Activated CD4-positive, CD25-positive, alpha-beta regulatory T cell (primary cell): ENCODE measurements at places on chromosomes 4 and X.

DNA sequence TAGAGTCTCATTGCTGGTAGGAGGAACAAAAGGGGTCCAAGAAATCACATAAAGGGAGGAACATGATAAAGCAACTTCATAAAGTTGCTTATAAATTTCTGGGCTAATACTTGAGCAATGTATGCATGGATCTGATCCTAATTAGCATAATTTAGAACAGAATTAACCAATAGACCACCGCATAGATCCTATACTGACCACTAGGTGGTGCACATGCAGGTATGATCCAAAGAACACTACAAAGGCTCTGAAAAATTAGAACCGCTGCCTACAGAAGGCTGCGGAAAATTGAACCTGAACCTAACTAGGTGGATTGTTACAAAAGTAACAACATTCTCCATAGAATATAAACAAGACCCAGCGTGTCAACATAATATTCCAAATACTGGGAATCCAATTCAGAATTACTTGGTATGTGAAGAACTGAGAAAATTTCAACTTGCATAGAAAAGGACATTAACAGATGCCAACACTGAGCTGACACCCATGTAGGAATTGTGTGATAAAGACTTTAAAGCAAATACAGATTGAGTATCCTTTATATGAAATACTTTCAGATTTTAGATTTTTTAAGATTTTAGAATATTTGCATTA is 23.3 kb downstream of the BRCC3 start:
- DNase-seq, result no peak

GRCh38 chr4:10608501-10609219 is 75.9 kb downstream of the CLNK start:
- no peak for DNase-seq

GRCh38 chr4:1989533-1990347 is 19.0 kb downstream of the NELFA start:
- no peak for DNase-seq

DNA sequence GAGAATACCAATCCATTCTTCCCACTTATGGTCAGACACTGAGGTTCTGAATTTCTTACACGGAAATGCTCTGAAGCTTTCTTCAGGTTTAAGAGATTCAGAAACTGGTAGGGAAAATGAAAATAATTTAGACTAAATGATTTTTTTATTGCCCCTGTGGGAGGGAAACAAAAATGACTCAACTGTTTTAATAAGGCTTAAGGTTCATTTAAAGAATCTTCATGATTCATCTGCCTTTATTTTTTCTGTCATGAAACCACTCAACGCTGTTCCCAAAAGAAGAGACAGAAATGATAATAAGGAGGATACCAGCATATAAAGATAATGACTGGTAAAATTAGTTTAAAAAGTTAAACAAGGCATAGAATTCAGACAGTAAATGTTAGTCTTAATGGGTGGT is 39.3 kb upstream of the FAM47B start:
- DNase-seq, result no peak

GRCh38 chr4:180828455-180829018 is 1414.7 kb upstream of the TENM3 start:
- DNase-seq, result no peak

DNA sequence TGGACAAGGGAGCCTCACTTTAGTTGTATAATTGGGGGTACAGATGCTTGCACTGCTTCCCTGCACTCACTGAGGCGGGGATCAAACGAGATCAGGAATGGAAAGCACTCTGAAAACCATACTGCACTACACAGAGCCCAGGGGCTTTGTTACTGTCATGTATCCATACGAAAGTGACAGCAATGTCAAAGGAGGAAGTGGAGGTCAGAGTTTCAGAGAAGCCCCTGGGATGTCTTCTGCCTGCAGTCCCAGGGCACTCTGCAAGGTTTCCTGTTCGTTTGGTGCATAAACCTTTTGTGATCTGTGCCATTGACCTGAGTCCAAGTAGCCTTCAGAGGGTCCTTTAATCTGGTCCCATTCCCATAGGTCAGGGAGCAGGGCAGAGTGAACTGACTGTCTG is 31.2 kb downstream of the RNF175 start:
- no peak for DNase-seq

- no peak for DNase-seq
These were observed 149.5 kb downstream of the GC start for GRCh38 chr4:71634364-71634763.

- no peak for DNase-seq
These were observed 99.3 kb upstream of the GRIA3 start for GRCh38 chrX:123084797-123085196.

DNA sequence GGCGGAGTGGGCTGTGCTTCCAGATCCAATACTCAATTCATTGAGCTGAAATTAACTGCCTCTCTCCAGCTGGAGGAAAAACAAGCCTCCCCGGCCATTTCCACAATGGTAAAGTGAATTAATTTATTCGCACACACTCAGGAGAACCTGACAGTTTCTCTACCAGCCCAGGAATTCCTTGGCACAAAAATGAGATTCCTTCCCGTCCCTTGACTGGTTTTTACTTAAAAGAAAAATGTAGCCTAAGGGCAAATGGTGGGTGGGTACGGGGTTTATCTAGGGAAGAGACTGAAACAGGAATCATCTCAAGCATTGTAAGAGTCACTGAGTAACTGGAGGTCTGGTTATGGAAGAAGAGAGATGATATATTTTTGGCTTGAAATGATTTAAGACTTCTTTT is 102.7 kb downstream of the VCX3A start:
- DNase-seq, result no peak

- DNase-seq, result no peak
These were observed 37.8 kb downstream of the UGT8 start for GRCh38 chr4:114636192-114636935.

DNA sequence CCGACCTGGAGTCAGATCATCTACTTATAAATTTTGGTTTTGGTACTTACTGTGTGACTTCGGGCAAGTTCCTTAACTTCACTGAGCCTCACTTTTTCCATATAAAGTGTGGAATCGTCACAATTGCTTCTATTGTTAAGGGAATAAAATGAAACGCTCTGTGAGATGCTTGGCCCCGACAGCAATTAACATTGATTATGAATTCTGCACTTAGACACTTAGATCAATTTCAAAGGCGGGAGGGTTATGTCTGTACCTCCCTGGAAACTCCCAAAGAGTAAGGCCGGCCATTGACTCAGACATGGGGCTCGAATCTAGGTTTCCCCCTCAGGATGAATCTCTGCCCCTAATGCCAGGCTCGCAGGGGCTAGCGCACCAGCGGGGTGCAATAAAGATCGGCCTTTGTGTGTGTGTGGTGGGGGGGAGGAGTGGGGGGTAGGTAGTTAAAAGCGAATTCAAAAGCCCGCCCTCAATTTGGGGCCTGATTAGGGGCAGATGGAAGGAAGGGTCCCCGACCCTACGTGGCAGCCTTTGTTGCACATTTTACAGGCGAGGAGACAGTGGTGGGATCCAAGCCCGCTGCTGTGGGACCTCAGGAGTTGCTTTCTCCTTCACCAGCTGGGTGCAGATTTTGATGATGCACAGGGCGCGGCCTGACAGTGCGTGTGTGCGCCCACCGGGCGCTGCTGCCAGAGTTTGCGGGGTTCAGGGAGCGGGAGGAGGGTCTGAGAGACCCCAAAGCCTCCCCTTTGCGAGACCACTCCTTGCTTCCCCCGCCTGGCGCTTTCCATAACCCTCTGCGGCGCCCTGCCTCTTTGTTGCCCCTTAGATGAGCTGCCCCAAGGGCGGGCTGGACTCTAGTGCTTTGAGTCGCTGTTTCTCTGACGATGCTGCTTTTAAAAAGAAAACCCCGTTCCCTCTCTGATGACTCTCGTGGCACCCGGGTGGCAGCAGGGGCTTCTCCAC is 9.6 kb downstream of the MSX1 start:
- DNase-seq, result no peak

DNA sequence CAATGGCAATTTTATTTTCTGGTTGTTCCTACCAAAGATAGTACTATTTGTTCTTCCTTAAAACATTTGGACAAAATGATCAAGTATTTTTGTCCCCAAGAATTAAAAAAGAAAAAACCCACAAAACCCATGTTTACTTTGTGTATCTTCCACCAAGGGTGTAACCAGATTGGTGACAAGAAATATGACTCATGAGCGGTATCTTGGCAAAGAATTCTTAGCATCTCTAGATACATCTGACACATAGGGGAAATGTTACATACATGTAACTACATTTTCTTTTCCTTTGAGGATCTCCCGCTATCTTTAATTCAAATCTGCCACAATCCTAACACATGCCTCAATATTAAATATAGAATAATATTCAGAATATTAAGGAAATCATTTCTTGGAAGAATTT is 78.7 kb downstream of the WDFY3 start:
- DNase-seq, result no peak

DNA sequence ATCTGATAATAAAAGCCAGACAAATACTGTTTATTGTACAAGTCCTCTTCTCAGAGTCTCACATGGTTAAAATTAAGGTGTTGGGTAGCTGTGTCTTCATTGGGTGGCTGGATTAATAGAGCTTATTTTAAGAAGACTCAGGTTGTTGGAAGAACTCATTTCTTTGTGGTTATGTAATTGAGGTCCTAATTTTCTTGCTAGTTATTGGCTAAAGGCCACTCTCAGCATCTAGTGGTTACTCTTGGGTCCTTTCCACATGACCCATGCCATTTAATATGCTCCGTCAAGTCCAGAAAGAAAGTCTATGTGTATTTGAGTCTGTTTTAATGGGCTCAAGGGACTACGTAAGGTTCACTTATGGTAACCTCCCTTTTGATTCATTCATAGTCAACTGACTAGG is 1668.6 kb upstream of the AGA start:
- no peak for DNase-seq

GRCh38 chrX:70479247-70479921 is 34.7 kb downstream of the DLG3 start:
- DNase-seq, result no peak

DNA sequence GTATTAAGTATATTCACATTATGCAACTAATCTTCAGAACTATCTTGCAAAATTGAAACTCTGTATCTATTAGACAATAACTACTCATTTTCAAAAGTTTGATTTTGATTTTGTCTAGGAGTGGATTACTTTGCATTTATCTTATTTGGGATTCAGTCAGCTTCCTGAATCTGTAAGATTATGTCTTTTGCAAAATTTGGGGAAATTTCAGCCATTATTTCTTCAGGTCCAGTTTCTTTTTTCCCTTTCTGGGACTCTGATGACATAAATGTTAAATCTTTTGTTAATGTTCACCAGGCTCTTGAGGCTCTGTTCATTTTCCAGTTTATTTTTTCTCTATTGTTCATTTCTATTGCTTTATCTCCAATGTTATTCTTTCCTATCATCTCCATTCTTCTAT is 15.0 kb downstream of the RPS6KA3 start:
- no peak for DNase-seq
